Ovary (tissue), 10 donors: ENCODE measurements at places on chromosomes 12 and 14.

GRCh38 chr14:106187216-106187615, 660.8 kb downstream of the TMEM121 start:
- DNase-seq, result no peak

- no peak for DNase-seq
These were observed 9.2 kb upstream of the ALDH2 start for GRCh38 chr12:111757361-111758119.

- peak; percentile 33 for DNase-seq
These were observed 129.0 kb upstream of the HMGA2 start for GRCh38 chr12:65695113-65695865.

- DNase-seq, result no peak
These were observed 93.9 kb upstream of the DIO3 start for GRCh38 chr14:101467181-101467926.

- DNase-seq, result no peak
These were observed 84.4 kb downstream of the PPHLN1 start for GRCh38 chr12:42410340-42410739.

DNA sequence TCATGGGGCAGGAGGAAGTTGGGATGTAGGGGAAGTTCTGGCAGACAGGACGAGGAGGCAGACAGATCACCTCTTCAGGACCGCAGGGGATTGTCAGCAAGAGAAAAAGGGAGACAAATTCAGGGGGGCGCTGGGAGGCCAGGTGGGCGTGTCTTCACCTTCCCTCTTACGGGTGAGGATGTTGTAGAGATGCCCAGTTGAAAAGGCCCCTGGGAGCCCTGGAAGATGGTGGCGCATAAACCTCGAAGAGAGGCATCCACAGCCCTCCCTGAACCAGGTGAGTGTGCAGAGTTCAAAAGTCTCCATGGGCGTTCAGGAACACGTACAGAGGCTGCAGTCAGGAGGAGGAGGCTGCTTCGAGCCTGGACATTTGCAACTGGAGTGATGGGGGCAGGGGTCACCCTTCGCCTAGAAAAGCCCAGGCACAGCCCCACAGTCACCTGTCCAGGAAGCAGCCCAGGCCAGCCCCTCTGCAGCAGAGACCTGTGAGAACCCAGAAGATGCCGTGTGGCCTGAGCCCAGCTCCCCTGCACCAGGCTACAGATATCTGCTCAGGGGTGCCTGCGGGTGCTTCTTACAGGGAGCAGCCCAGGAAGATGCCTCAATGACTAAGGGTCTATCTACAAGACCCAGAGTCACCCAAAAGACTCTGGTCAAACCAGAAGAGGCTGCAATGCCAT, 74.4 kb downstream of the PRIMA1 start:
- no peak for DNase-seq
